ENCODE measurements at places on chromosomes 16 and 17.

DNA sequence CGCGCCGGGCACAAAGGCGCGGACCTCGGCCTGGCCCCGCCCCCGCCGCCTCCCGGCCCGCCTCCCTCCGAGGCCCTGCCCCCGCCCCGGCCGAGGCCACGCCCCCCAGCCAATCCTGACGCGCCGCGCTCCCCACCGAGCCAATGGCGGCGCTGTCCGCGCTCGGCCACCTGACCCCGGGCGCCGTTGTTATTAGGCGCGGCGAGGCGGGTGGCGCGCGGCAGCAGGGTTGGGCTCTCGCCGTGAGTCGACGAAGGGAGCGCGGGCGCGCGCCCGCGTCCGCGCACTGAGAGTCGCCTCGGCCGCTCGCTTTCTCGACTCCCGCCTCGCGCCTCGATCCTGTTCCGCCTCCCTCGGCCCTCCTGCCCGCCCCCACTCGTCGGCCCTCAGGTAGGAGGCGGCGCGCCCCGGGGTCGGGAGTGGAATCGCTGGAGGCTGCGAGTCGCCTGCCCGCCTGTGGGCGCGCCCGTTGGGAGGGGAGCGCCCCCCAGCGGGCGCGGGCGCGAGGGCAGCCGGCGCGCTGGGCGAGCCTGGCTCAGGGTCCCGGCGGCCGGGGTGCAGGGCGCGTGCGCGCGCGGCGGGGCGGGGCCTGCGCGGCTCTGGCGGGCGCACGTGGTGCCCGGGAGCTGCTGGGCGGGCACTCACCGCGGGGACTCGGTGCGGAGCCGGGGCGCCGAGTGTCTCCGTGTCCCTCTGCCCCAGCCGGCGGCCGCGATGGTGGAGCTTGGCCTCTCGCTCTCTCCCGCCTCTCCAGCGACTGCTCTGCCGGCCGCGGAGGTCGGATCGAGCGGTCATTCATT is 405 bp upstream of the CBLN1 start:
- DNase-seq, result peak; percentile 85

DNA sequence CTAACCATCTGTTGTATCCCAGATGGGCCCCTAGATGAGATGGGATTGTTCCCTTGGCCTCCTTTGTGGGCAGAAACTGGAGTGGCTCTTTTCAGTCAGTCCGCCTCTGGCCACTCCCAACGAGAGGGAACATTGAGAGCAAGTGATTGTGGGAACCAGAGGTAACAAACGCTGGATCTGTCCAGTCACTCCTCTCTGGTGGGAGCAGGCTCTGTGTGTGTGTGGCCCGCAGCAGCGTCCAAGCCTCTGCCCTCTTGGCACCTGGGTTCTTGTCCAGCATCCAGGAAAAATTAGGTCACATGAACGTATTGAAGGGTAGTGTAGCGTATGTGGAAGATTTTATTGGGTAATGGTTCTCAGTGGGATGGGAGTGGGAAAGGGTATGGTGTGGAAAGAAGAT is 101.9 kb upstream of the COX10 start:
- no peak for DNase-seq

- no peak for DNase-seq
Observed at GRCh38 chr17:55265311-55266021, 706 bp downstream of the HLF start.

- DNase-seq, result no peak
Observed at GRCh38 chr16:49809561-49809960, 46.4 kb downstream of the ZNF423 start.

DNA sequence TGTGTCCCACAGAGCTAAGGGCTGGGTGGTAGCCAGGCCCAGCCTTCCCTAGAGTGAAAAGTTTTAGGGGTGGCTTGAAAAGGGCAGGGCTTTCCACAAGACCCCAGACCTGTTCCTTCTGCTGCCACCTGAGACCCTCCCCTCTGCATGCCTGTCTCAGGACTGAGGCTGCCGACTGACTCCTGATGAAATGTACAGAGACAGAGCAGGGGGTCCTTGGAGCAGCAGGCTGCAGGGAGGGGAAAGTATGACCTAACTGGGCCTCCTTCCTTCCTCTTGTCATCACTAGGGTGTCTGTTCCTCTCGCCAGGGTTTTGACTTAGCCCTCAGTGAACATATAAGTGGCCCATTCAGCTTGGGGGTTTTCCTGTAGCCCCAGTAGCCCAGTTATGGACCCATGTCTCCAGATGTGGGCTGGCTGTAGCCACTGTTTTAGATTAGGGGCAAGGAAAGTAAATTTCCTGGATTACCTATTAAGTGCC is 14.9 kb upstream of the NFATC3 start:
- DNase-seq, result no peak

Data from GM12892 (cell line).